ENCODE measurements at places on chromosomes 13 and 19.

DNA sequence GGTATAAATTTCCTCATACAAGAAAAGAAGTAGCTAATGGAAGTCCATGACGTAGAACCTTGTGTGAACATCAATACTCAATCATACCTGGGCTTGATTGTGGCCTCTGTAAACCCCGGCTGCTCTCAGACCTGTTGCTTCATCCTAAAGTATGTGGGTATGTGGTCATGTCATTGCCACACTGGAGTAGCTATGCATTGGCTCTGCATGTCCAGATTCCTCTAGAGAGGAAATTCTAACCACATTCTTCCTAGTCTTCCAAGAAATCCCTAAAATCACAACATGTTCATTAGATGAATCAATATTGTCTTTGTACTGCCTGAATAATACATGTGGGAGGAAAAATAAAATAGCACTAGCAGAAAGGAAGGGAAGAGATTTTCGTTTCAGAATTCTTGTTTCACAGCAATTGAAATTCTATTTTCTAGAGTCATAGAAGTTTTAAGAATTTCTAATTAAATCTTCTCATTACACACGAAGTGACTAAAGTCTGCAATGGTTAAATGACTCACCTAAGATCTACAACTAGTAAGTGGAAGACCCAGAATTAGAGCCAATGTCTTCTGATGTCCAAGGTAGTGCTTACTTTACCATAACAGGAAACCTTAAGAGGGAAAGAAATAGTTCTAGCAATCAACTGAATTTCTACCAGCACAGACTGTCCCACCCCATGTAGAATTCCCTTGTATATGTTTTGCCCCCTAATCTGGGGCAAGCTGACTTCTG, 28.0 kb downstream of the RXFP2 start:
- DNase-seq, result no peak

DNA sequence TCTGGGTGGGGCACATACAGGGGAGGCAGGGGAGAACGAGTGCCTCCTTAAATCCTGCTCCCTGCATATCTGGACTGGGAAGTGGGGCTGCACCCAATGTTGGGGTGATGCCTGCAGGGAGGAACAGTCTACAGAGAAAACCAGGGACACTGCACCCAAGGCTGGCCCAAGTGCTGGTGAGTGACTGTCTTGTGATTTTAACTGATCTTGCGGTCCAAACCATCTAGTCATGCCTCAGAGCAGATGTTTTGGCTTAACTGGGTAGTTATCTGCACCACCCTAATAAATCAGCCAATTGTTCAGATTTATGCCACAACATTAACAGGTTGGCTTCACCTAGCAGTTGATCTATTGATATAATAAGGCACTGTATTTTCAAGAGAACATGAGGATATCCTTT, 219.2 kb upstream of the IRS2 start:
- no peak for DNase-seq

GRCh38 chr19:35766571-35767104, 8.7 kb downstream of the PROSER3 start:
- no peak for DNase-seq

DNA sequence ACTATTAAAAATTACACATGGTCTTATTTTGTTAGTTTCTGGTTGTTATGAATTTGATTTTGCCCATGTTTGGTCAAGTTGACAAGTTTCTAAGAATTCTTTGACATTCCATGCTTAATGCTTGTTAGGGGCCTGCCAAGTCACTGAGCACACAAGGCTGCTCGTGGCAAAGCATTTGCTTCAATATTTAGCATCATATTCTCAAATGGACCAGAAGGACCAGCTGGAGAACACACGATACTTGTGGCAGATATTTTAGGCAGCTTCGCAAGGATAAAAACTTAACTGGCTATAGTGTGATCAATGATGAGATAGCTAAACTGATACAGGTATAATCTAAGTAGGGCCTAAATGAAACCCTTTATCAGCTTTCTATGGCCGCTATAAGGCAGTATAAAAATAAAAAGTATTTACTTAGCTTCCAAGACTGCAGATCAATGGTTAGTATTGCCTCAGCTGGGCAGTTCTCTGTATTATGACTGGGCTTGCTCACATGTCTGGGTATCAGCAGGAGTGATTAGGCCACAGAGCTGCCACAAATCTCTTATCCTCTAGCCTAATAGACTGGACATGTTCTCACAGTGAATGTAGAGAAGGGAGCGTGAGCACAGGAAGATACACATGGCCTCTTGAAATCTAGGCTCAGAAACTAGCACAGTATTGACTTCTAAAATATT, 155.9 kb upstream of the SPRY2 start:
- DNase-seq, result no peak

DNA sequence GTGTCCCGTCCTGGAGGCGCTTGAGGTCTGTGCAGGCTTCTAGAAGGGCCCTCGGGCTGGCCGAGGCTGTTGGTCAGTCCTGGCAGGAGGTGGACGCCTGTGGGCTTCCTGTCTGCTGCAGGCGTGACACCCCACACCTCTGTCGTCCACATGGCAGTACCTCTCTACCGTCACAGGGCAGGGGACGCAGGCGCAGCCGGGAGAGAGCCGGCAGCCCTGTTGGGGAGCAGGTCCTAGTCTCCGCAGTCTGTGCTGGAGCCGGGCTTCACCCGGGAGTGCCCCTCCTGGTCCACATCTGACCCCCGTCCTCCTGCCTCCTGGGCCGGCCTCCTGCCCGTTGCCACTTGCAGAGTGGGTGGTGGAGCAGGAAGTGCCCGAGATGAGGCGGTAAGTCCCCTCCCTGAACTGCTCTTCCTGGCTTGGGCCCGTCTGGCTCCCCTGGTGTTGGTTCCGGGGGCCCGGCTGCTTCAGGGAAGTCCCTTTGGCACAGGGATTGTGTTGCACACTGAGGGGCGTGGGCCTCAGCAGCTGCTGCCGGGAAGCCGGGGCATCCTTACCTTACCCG, 106.0 kb downstream of the KDM4B start:
- DNase-seq, result no peak

GRCh38 chr13:98784666-98785065, 32.2 kb upstream of the SLC15A1 start:
- no peak for DNase-seq

DNA sequence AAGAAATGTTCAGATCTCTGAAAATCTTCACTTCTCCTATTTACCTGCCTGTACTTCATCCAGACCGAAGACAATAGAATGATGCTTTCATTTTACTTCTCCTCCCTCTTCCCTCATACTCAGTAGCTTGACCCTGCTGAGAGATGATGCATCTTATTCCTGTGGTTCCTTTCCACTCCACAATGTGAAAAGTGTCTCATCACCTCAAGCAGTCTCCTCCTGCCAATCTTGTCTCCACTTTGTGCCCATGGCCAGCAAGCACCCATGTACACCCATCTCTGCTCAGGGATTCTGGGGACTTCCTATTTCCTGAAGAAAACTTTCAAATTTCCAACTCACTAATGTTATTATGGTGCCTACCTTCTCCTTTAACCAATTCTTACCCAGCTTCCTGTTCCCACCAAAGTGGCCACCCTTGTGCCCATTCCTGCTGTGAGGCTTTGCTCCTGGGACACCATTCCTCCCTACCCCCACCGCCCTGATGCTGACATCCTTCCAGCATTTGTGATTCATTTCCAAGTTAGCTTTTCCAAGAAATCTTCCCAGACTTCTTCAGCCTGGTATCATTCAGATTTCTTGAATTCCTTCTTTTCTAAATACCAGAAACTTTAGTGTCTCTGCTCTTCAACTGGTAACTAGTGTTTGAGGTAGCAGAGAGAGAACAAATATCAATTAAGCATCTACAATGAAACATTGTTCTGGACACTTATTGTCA, 212.5 kb downstream of the POSTN start:
- no peak for DNase-seq

DNA sequence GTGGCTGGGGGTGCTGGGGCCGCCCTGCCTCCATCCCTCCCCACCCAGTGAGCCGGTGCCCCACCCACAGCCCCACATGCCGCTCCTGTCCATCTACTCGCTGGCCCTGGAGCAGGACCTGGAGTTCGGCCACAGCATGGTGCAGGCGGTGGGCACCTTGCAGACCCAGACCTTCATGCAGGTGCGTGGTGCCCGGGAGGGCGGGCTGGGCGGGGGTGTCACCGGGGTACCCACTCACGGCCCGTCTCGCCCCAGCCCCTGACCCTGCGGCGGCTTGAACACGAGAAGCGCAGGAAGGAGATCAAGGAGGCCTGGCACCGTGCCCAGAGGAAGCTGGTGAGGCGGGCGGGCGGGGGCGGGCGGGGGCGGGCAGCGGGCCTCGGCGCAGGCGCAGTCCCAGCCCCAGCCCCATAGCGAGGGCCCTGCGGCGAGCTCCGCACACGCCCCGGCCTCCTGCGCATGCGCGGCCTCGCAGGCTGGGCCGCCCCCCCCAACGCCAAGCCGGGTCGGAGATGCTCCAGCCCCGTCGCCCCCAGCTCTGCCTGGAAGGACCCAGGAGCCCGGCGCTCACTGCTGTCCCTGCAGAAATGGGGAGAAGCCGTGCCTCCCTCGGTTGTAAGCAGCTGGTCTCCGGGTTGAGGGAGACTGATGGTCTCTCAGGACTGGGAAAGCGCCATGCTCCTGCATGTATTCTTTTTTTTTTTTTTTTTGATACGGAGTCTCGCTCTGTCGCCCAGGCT, 7.7 kb downstream of the ARHGAP45 start:
- DNase-seq, result peak; percentile 75

- DNase-seq, result no peak
Measured at GRCh38 chr13:99131410-99131809, 69.2 kb upstream of the UBAC2 start.

DNA sequence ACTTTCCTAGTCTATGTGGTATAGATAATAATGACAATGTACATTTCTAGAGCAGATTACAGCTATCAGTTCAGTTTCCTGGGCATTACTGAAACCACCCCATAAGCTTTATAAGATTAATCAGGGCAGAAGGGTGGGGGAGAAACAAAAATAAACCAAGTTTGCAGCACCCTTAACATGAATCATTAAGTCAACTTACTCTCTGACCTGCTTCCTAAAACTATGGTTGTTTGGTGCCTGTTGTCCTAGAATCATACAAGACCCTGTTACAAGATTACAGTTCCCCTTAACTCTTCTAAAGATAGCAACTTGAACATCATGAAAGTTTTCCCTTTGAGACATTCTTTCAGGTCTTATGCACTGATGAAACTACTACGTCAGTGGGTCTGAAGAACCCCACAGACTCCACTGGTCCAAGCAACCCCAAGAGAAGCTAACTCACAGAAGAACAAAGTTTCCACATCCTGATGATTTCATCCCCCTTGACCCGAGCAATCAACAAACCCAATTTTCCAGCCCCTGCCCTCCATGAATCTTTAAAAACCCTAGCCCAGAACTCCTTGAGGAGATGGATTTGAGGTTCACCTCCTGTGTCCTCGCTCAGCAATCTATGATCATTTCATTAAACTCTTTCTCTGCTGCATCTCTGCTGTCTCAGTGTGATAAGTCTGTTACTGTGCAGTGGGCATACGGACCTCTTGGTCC, 336.5 kb downstream of the FOXO1 start:
- no peak for DNase-seq

GRCh38 chr13:98504029-98504351, 72.9 kb downstream of the STK24 start:
- DNase-seq, result no peak

DNA sequence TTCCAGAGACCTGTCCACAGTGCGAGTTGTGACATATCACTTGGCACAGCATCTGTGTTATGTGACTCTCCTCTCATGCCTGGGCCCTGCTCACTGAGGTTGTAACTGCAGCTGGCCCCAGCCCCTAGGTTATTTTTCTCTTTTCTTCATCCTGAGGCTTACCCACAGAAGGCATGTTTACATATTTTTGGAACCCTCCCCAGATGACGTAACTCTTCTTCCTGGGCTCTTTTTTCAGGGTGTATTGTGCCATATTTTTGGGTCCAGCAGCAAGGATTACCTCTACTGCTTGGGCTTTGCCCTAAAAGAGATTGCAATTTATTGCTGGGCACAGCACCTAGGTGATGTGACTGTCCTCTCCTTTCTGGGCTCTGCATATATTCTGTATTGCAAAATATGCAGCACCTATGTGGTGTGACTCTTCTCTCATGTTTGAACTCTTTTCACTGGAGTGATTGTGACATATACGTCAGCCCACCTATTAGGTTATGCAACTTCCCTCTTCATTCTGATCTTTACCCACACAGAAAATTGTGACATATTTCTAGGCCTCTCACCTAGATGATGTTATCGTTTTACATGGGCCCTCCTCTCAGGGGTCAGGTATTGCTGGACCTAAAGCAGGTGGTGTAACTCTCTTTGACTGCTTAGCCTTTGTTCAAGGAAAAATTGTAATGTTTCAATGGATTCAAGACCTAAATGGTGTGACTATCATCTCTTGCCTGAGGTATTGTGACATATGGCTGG, 64.5 kb upstream of the ZNF724 start:
- DNase-seq, result no peak

DNA sequence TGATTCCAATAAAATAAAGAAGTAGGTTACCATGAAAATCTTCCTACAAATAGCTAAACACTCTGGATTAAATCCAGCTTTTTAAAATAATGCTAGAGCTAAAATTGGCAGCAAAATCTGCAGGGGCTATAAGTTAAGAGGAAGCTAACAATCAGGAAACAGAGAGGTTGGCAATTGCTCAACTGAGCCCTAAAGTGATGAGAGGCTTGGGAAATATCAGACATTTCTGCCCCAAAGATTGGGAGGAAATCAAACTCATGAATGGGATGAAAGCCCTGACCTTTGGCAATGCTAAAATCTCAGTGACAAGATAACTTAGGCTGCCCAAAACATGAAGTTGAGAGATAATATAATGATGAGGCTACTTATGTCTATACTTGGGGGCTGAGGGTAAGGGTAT, 1437.9 kb downstream of the EFNB2 start:
- DNase-seq, result no peak

- DNase-seq, result no peak
Measured at GRCh38 chr13:106274551-106275203, 260.8 kb downstream of the EFNB2 start.
